ENCODE measurements at places on chromosomes 3 and 15.

- DNase-seq: no peak
These were observed 150.8 kb downstream of the MEGF11 start for GRCh38 chr15:66102563-66103292.

- peak; percentile 61 for DNase-seq
These were observed 60.4 kb upstream of the RBM5 start for GRCh38 chr3:50028346-50028745.

DNA sequence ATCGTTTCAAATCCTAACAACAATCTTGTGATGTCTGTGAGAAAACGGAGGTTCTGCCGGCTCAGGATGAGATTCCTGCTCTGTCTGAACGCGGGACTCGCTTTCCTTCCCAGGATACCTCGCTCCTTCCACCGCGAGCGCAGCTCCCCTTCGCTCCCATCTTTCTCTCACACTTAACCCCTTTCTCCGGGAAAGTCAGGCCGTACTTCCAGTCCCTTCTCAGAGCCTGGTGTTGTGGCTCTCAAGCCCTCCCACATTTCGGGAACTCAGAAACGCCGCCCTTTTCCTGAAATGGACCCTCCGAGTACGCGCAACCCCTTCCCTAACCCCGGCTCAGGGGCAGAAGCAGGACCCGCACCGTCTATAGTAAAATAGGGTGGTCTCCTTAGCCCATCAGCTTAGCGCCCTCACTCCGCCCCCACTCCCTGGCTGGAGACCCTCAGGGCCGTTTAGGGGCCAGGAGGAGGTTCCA lies 378 bp upstream of the FEM1B start:
- peak; percentile 62 for DNase-seq

- DNase-seq: peak; percentile 24
These were observed 5.8 kb downstream of the PRKCD start for GRCh38 chr3:53166781-53167291.

- no peak for DNase-seq
These were observed 22.0 kb upstream of the NANOGP8 start for GRCh38 chr15:35107122-35107521.

DNA sequence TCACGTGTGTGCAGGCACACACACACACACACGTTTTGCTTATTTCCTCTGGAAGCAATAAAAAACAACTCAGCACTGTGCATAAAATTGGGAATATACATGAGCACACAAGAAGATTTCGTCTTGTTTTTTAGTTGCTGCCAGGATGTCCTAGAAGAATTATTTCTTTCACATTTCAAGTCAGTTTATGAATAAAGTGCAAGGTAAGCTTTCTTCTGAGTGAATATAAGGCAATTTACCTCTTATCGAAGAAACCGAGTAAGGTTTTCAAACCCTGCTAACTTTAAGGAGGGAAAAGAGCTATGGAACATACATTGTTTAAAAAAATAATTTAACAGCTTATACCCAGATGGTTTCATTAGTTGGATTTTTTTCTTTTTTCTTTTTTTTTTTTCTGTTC lies 855.4 kb upstream of the NR2F2 start:
- DNase-seq: no peak

GRCh38 chr15:71337197-71337845 lies 222.1 kb downstream of the THSD4 start:
- DNase-seq: peak; percentile 53
